Activated T-helper 1 cell treated with anti-CD3 and anti-CD28 coated beads, Interleukin-2, amount 50 U/mL, for 16 hours (primary cell): ENCODE measurements at places on chromosomes 5 and 9.

GRCh38 chr5:142466195-142466971 lies 141.6 kb upstream of the SPRY4 start:
- DNase-seq = no peak

GRCh38 chr9:91835632-91836031 lies 114.4 kb downstream of the ROR2 start:
- no peak for DNase-seq

DNA sequence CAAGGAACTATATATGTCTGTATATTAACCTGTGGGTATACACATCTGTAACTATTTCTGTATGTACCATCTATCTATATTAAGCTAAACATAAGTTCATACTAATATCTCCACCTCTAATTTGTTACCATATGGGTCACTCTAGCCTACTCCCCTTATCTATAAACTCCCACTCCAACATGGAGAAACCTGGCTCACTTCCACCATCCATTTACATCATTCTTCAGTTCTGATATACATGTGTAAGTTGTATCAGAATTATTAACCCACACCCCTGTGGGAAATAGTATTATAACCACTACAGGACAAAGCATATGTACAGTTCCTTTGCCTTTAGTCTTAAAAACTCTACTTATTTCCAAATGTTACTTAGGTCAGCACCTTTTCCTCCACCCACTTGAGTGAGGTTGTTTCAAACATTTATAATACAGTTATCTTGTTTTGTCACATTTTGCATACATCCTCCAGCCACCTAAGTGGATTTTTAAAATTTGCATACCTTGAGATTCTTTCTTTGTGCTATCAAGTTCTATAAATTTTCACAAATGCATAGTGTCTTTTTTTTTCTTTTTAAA lies 10.6 kb downstream of the NDFIP1 start:
- no peak for DNase-seq

GRCh38 chr5:132492386-132493125 lies 2.0 kb upstream of the IRF1 start:
- no peak for DNase-seq

DNA sequence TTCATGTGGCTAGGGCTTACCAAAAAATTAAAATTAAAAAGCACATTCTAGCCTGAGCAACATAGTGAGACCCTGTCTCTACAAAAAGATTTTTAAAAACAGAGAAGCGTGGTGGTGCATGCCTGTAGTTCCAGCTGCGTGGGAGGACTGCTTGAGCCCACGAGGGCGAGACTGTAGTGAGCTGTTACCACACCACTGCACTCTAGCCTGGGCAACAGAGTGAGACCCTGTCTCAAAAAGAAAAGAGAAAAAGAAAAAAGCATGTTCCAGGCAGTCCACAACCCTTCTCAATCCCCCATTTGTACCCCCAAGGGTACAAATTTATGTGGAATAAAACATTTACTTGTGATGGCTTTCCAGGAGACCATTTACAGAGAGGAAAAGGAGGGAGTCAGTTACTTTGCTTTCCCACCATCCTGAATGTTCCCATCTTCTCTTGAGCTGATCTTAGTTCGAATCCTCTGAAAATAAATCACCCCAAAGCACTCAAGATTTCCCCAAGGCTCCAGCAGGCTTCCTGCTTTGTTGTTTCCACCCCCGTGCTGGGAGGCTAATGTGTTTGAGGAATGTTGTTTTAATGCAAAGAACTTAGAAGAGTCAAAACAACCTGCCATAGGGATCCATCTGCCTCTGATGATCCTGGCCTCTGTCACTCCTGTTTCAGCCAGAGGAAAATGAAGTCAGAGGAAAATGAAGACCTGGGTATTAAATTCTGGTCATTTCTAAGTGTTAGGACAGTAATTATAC lies 384.7 kb downstream of the BNC2 start:
- DNase-seq = no peak

GRCh38 chr5:147754372-147755122 lies 28.0 kb downstream of the JAKMIP2 start:
- no peak for DNase-seq

DNA sequence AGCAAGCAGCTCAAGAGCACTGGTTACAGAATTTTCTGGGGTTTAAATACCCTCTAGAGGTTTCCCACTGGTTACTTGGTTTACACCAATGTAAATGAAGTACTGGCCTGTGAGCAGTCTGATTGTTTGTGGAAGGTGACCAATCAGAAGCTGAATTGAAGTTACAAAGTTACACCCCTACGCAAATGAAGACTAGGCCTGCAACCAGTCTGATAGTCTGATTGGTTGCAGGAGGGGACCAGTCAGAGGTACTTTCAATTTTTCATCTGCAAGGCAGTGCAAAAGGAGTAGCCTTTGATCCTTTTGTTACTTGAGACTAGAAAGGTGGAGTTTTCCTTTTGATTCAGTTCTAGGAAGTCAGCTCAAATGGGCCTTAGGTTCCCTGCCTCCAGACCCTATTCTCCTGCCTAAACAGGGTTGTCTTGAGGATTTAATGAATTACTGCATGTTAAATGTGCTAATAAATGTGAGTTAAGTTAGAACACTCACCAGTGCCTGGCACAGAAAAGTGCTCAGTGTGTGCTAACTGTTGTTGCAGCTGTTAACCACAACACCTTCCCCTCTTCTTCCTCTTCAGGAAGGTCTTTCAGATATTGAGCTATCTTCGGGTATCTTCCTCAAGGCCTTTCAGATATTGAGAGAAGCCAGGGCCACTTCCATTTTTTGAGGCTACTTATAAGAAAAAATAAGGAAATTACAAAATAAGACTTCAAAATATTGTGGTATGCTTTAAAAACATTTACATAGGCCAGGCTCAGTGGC lies 32.1 kb upstream of the CLINT1 start:
- no peak for DNase-seq

GRCh38 chr9:136430588-136431234 lies 8.9 kb downstream of the INPP5E start:
- no peak for DNase-seq

- DNase-seq = no peak
These were observed 99.1 kb downstream of the PLK2 start for GRCh38 chr5:58360794-58361193.
